ENCODE measurements at places on chromosomes 3 and 15. TPM values are rescaled to one million over a fixed set of nuclear protein-coding genes. Genes with fewer than 3 reads are reported as not detected.

EPHA6 gene
- polyA plus RNA-seq = 0.12 TPM

P2RY14 gene
- polyA plus RNA-seq = 1.4 TPM

NEK10 gene
- 0.20 TPM for polyA plus RNA-seq

WDR93 gene
- 0.32 TPM for polyA plus RNA-seq

ZMYND10 gene
- polyA plus RNA-seq = 18.3 TPM

SPTSSB gene
- polyA plus RNA-seq = 0.88 TPM

PLA2G4D gene
- 0.17 TPM for polyA plus RNA-seq

GPR62 gene
- 8.9 TPM for polyA plus RNA-seq

GABRG3 gene
- 0.41 TPM for polyA plus RNA-seq

LRRIQ4 gene
- not detected for polyA plus RNA-seq

PEX5L gene
- polyA plus RNA-seq = 28.0 TPM

C3orf22 gene
- polyA plus RNA-seq = not detected

SAMD7 gene
- not detected for polyA plus RNA-seq

Data from brain (organoid and tissue), 16 donors.